Placental pericyte (primary cell): ENCODE measurements at places on chromosomes 5 and 9. TPM values are rescaled to one million over a fixed set of nuclear protein-coding genes. Genes with fewer than 3 reads are reported as not detected.

GNAQ gene
- 30.4 and 36.9 TPM in 2 replicates for total RNA-seq

UCK1 gene
- total RNA-seq = 19.9 and 27.9 TPM in 2 replicates

TRIM23 gene
- 20.4 and 24.5 TPM in 2 replicates for total RNA-seq

FOXD4 gene
- total RNA-seq = 0.14 and 0.22 TPM in 2 replicates

CD274 gene
- total RNA-seq = 6.6 and 25.6 TPM in 2 replicates

TLX3 gene
- total RNA-seq = not detected in 2 replicates

ENTPD2 gene
- not detected in 2 replicates for total RNA-seq

EPB41L4B gene
- 0.14 and 0.44 TPM in 2 replicates for total RNA-seq

TTLL11 gene
- 6.1 and 6.2 TPM in 2 replicates for total RNA-seq

KCTD16 gene
- 1.1 and 3.7 TPM in 2 replicates for total RNA-seq

PHF24 gene
- not detected in 2 replicates for total RNA-seq

SHISAL2B gene
- not detected in 2 replicates for total RNA-seq

DNM1 gene
- 17.1 and 47.0 TPM in 2 replicates for total RNA-seq

RETREG1 gene
- 0.43 and 0.66 TPM in 2 replicates for total RNA-seq

LRRC19 gene
- total RNA-seq = not detected in 2 replicates

NOL8 gene
- total RNA-seq = 26.9 and 27.3 TPM in 2 replicates

PAX5 gene
- total RNA-seq = not detected in 2 replicates

COL15A1 gene
- 5.4 and 108 TPM in 2 replicates for total RNA-seq

APC gene
- total RNA-seq = 36.8 and 62.4 TPM in 2 replicates

BAAT gene
- 0.14 TPM in 1 of 2 replicates, not detected in the other for total RNA-seq

EGFLAM gene
- total RNA-seq = 3.3 and 10.1 TPM in 2 replicates

HTR4 gene
- total RNA-seq = not detected in 2 replicates

TRMT10B gene
- total RNA-seq = 1.0 and 3.3 TPM in 2 replicates

OLFM1 gene
- total RNA-seq = 0.14 and 0.44 TPM in 2 replicates

LHX3 gene
- total RNA-seq = not detected in 2 replicates

CDHR2 gene
- not detected in 2 replicates for total RNA-seq

GFI1B gene
- not detected in 2 replicates for total RNA-seq

EQTN gene
- not detected in 2 replicates for total RNA-seq

MAML1 gene
- 6.3 and 16.2 TPM in 2 replicates for total RNA-seq

ANKRD34B gene
- not detected in 2 replicates for total RNA-seq

SCGB3A2 gene
- not detected in 2 replicates for total RNA-seq

CTXN3 gene
- not detected in 2 replicates for total RNA-seq

FCHSD1 gene
- 25.2 and 26.3 TPM in 2 replicates for total RNA-seq

TSTD2 gene
- total RNA-seq = 15.1 and 15.9 TPM in 2 replicates

FOXD4L5 gene
- total RNA-seq = 0.14 TPM in 1 of 2 replicates, not detected in the other

MARCHF3 gene
- total RNA-seq = 22.5 and 44.0 TPM in 2 replicates

TMEM174 gene
- not detected in 2 replicates for total RNA-seq

TEK gene
- total RNA-seq = 1.8 and 15.6 TPM in 2 replicates

IL13 gene
- total RNA-seq = not detected in 2 replicates

ZNF608 gene
- total RNA-seq = 5.5 and 11.5 TPM in 2 replicates

SLC35A4 gene
- 41.6 and 45.5 TPM in 2 replicates for total RNA-seq

NR2F1-AS1 gene
- 33.8 and 42.9 TPM in 2 replicates for total RNA-seq

TRPM6 gene
- under 0.01 TPM in 2 replicates for total RNA-seq

JAKMIP2 gene
- 0.22 and 0.29 TPM in 2 replicates for total RNA-seq
